NCI-H1694 treated with DMSO at 0.1 percent for 48 hours (cell line): ENCODE measurements at places on chromosomes 6 and 20.

DNA sequence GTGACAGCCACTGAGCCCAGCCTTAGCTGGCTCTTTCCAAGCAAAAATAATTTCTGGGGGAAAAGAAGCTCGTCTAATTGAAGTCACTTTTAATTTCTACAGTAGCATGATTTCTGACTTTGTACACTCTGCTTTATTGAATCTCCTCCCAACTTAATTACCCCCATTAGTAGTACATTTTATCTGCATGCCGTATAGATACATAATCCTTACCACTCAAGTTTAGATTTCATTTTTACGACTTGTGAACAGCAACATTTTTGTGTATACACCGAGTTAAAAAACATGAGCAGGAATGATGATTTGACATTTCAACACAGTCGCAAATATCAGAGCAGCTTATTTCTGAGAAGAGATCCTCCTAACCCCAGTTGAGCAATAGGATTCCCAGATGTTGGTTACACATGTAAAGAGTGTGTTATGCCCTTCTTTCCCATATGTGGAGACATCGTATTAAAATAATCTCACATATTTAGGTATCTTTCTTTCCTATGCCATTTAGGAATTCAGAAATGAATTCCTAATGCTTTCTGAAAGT is 127.3 kb upstream of the MTHFD1L start:
- no peak for DNase-seq

- DNase-seq = no peak
Observed at GRCh38 chr6:38843798-38844197, 128.7 kb downstream of the DNAH8 start.

GRCh38 chr6:146420255-146420654 is 123.4 kb upstream of the RAB32 start:
- DNase-seq = no peak

GRCh38 chr6:31531771-31532643 is 3.2 kb downstream of the MCCD1 start:
- no peak for DNase-seq

GRCh38 chr20:15654208-15654649 is 919.0 kb downstream of the KIF16B start:
- peak; percentile 35 for DNase-seq

- no peak for DNase-seq
Observed at GRCh38 chr6:82062219-82062618, 185.3 kb downstream of the IBTK start.

DNA sequence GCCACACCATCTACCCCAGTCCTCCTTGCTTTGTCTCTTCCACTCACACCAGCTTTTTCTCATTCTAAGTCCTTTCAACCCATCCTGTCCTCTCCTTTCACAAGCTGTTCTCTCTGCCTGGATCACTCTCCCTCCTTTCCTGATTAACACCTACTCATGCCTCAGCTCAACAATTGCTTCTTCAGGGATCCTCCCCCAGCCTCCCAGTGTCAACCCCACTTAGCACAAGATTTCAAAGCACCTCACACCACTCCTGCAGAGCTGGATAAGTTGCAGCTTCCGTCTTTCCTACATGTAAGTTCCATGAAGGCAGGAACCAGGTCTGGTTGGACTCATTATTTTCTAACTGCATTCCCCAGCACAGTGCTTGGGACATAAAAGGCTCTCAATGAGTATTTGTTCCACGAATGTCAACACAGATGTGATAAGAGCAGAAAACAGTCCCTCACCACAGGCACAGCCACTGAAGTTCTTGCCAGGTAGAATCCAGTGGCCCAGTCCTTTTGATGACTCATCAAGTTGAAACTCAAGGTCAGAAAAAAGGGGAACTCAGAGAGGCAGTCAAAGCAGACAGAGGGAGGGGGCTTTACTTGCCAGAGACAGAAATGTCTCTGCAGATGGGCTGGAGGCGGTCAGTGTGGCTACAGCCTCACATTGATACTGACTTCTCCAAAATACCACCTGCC is 193.4 kb upstream of the PRDM1 start:
- DNase-seq = no peak
